Spinal cord (tissue), 10 donors: ENCODE measurements at places on chromosomes 1 and 21.

- DNase-seq = no peak
Measured at GRCh38 chr1:174031099-174031498, 8.9 kb upstream of the RC3H1 start.

DNA sequence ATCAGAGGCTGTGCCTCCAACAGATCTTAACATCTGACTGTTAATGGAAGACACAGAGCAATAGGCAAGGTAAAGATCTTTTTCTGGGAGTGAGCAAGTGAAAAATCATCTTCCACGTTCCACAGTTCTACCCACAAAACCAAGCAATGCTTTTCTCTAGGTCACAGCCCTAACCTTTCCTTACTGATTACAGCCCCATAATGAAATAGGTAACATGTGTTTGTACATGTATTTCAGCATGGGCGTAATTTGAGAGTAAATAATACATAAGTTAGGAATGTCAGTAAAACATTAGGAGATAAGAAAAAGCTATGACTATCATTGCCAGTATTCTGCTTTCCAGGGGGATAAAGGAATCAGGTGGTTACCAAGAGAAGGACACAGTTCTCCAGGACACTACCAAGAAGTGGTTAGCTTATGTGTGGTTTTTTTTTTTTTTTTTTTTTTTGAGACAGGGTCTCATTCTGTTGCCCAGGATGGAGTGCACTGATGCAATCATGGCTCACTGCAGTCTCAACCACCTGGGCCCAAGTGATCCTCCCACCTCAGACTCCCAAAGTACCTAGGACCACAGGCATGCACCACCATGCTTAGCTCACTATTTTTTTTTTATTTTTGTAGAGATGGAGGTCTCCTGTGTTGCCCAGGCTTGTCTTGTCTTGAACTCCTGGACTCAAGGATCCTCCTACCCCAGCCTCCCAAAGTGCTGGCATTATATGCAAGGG is 72.0 kb downstream of the DAP3 start:
- DNase-seq = no peak

DNA sequence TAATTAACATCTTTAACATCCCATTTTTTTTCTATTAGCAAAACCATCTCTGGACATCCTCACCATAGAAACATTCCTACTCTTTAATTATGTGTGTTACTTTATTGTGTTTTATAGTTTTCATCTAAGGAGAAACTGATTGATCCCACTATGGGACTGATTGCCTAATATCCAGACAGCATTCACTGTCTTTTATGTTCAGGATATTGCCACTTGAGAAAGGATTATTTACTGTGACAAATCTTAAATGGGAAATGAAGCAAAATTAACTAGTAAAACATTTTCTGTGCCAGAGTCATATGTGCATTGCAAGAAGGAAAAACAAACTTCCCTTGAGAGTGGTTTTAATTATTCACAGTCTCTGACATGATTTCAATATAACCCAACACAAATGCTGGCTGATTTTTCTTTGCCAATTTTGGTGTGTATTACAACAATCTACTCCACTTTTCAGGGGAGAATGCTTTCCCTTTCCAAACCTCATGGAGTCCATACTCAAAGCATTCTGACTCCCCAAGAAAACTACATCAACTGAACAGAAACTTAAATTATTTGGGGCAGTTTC is 15.8 kb upstream of the RGS13 start:
- no peak for DNase-seq

- no peak for DNase-seq
Measured at GRCh38 chr1:32454726-32455125, 10.1 kb upstream of the ZBTB8B start.

DNA sequence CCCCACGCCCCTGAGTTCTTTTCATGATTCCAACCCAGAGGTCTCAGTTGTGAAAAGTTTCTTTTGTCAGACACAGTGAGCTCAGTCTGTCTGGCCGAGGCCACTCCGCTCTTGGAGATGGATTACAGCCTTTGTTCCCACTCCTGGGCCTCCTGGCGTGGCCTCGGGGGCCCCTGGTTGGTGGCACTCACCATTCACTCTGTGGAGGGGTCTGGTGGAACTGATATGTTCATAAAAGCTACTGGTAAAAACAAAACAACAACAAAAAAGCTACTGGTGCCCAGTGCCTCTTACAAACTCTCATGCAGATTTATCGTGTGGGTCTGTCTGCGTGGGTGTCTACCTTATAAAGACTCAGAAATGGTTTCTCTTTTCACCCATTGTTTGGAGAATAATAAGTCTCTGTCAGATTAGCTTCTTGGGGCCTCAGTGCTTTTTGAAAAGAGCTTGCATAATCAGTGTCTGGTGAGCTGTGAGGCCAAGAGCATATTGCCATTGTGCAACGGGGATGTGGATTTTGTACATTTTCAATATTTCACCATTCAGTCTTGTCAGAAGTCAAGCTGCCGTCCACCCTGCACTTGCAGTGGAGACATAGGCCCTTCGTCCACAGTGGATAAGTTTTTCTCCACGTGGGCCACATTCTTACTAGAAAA is 86.7 kb downstream of the GALNT2 start:
- DNase-seq = no peak

DNA sequence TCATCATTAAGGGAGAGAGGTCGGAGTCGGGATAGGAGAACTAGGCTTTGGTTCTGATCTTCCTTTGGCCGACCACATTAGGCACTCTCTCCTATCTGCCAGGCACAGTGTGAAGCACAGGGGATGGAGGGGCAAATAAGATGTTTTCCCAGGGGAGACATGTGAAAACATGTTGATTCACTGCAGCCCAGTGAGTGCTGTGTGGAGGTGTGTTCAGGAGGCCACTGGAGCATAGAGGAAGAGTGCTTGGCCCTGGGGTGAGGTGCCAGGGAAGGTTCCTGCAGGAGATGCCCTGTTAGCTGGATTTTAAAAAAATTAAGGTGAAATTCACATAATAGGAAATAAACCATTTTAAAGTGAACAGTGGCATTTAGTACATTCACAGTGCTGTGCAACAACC is 3.7 kb downstream of the VANGL2 start:
- no peak for DNase-seq
